Muscle of leg (tissue), 16 donors: ENCODE measurements at places on chromosomes 5 and 9. TPM values are rescaled to one million over a fixed set of nuclear protein-coding genes. Genes with fewer than 3 reads are reported as not detected.

Gene NUTM2F
- not detected for total RNA-seq

DNA sequence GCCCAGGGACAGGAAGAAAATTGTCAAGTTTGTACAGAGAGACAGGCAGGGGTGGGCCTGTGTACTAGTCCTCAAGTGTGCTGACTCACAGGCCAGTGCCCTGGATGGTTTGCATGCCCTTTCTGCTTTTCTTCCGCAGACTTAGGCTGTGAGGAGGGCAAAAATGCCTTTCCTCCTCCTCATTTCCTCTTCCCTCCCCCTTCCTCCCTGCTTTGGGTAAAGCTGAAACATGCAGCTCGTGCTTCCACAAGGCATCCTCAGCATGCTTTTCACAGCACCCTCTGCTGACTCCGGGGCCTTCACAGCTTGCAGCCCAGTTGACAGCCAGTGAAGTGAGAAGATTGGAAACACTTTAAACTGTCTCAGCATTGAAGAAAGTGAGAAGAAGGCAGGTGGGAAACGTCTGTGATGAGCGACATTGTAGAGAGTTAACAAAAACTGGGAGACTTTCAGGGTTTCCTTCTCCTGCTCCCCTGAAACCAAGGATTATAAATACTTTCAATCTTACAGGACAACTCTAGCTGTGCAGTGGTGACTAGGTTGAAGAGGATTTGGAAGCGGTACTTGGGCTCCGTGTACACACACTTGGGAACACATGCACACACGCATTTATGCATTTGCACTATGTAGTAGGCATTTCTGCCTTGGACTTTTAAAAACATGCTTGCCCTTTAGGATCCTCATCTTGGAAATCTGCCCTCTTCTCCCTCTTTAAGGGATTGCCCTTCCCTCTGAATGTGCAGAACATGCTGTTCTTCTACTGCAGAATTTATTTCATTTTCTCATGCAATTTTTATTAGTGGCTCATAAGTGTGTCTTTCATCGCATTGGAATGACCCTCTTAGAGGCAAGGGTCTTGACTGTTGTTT lies 138.8 kb downstream of the GRIA1 start:
- H3K27ac ChIP-seq: no peak overlapping the region
- H3K36me3 ChIP-seq: no peaks in the 10 kb centered on the region
- H3K4me1 ChIP-seq: no peaks in the 10 kb centered on the region
- DNase-seq: peak; percentile 23
- no peaks in the 10 kb centered on the region for H3K27me3 ChIP-seq
- no peak overlapping the region for H3K4me3 ChIP-seq

DNA sequence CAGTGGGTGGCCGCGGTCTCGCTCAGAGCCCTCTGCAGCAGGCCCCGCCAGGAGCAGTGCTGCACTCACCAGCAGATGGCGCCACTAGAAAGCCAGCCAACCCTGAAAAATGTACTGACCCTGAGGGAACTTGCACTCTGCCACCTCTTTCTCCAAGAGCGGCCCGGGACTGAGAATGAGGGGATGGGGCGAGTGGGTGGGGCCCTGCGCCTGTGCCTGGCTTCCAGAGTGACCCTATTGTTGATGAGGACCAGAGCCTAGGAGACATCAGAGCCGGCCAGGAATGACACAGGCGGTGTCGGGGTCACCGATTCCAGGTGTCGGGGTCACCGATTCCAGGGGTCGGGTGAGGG lies 2.9 kb upstream of the IL17B start:
- peak; percentile 81 for DNase-seq
- no peak overlapping the region for H3K4me3 ChIP-seq
- H3K27ac ChIP-seq: no peak overlapping the region

GRCh38 chr9:125407974-125408900 lies 146.6 kb downstream of the GAPVD1 start:
- DNase-seq: peak; percentile 83
- H3K4me1 ChIP-seq: peaks cover 10% of the 10 kb centered on the region
- H3K27me3 ChIP-seq: peaks cover 12% of the 10 kb centered on the region
- H3K4me3 ChIP-seq: peak overlapping the region; percentile 56
- no peak overlapping the region for H3K27ac ChIP-seq

DNA sequence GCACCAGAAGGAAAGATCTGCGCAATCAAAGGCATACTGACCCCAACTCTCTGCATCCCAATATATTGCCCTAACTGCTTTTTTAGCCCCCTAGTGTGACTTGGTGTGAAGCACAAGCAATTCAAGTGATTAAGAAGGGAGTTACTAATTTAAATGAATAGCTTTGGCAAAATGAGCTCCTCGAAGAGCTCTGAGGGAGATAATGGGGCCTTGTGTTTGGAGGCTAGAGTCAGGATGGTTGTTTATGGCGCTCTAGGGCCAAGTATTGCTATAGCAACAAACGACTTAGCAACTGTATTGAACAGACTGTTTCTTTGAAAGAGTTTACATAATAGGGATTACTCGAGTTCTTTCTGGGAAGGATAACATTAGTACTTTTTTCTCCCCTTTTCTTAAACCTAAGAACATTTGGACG lies 11.5 kb upstream of the C5orf58 start:
- no peaks in the 10 kb centered on the region for H3K36me3 ChIP-seq
- H3K27me3 ChIP-seq: no peaks in the 10 kb centered on the region
- no peak overlapping the region for H3K4me3 ChIP-seq
- H3K27ac ChIP-seq: peak overlapping the region; percentile 88

Gene CORO2A
- total RNA-seq: 0.13 TPM
